ENCODE measurements at places on chromosomes 7 and 10.

DNA sequence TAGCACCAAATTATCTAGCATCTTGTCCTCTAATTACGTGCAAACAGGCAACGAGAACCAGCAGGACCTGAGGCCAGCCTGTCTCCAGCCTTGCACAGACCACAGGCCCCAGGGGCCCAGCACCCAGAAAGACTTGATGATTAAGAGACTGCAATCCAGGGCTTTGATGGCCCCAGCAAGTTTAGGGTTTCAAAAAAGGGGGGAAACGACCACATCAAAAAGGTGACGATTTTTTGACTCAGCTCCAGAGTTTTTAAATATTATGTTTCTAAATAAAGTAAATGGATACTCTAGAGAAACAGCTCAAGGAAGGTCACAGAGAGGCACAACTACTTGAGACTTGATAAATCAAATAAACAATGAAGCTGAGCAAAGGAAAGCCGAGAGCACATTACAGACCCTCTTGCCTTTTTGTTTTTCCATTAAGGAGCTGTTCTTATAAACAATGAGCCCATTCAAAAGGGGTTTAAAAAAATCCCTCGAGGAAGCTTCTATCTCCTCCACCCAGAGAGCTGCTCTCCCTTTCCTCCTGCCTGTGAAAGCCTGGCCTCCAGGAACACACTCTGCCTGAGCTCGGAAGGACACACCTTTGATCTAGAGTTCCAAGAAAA lies 44.1 kb downstream of the GLI3 start:
- no peak for DNase-seq

DNA sequence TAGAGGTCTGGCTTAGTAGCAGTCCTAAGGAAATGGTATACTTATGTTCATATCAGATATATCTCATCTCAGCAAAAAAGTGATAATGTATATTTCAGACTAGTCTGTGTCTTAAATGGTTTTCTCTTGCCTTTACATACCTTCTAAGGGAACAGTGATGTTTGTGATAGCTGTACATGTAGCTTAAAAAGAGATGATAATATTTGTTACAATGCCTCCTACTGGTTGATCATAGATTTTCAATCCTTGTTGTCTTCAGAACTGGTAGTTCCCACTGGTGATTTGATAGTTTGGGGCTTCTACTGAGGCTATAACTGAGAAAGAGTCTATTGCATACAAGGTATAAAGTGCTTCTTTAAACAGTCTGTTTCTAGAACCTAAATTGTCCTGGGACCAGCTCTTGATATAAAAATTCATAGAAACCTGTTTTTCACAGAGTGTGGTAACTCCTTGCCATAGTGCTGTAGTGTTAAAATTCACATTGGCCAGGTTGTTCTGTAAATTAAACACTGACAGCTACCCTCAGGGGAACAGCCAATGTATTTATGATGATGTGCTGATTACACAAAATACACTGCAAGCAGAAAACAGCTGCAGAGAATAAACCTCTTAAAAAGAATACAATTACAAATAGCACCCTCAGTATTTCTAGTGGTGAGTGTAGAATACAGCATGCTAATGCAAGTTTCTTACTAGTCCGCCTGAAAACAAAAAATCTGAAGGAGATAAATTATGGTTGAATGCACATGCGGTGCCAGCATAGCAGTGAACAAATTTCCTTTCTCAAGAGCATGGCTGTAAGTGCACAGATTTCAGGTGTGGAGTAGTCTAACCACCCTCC lies 90.3 kb downstream of the BTRC start:
- DNase-seq: no peak

- DNase-seq: no peak
Measured at GRCh38 chr7:149866779-149867447, 6.9 kb upstream of the ATP6V0E2 start.

- no peak for DNase-seq
Measured at GRCh38 chr10:124300224-124300623, 118.5 kb downstream of the OAT start.

DNA sequence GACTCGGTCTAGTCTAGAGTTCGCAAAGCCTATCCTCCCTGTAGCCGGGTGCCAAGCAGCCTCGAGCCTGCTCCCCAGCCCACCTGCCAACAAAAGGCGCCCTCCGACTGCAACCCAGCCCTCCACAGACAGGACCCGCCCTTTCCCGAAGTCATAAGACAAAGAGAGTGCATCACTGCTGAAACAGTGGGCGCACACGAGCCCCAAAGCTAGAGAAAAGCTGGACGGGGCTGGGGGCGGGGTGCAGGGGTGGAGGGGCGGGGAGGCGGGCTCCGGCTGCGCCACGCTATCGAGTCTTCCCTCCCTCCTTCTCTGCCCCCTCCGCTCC lies 622 bp upstream of the COL1A2 start:
- DNase-seq: no peak

GRCh38 chr7:98314469-98314868 lies 33.0 kb downstream of the BRI3 start:
- DNase-seq: no peak

DNA sequence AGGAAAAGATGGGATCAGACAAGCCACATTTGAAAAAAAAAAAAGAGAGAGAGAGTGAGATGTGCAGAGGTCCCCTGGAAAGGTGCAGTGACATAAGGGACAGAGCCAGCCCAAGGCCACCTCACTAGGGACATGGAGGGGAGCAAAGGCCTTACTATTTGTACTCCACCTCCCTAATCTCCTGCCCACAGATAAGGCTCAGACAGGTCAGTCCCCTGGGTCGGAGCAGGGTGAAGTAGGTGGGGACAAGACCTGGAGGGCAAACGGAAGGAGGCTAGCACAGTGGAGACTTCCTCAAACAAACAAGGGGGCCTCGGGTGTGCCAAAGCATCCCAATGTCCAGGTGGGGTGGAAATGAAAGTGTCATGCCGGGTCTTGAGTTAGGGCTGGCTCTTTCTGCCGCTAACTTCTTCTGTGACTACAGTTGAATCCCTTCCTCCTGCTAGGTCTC lies 7.0 kb downstream of the PRF1 start:
- DNase-seq: no peak

DNA sequence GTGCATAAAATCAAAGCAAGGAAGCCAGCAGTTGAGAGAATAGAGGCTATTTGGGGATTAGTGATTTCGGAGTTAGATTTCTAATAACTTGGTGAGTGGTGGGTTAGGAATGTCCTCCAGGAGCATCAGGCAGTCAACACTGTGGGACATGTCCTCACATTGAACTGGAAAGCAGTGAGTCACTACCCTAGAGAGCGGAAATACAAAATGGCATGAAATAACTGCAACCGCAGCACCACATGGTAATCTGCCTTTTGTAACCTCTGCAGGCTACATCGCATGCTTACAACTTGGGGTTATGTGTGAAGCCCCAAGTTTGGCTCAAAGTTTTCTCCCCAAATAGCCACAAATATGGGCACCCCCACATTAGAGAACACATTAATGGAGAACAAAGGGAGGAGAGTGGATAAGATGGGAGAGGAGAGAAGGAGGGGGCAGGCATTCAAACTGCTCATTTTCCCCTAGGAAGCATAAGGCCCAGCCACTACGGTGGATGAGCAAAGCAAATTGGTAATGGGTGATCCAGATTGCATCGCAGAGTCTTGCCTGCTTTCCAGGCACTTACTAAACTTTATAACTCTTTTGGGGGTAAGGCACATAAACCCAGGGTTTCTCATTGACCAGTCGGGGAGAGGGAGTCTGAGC lies 22.0 kb upstream of the SLF2 start:
- no peak for DNase-seq

DNA sequence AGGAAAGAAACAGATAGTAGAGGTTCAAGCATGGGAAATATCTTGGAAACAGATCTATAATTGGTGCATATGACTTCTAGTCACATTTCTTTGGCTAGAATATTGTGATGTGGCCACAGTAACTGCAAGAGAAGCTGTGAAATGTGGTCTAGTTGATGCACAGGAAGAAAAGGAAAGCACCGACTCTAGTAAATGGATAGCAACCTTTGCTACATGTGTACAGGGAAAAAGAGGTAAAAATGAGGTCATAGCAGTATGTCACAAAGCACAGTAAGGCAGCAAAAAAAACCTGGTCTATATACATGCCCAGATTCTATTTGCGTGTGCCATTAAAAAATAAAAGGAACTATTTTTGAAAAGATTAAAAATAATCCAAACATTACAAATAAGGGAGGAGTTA lies 102.6 kb upstream of the LRRN3 start:
- DNase-seq: no peak

DNA sequence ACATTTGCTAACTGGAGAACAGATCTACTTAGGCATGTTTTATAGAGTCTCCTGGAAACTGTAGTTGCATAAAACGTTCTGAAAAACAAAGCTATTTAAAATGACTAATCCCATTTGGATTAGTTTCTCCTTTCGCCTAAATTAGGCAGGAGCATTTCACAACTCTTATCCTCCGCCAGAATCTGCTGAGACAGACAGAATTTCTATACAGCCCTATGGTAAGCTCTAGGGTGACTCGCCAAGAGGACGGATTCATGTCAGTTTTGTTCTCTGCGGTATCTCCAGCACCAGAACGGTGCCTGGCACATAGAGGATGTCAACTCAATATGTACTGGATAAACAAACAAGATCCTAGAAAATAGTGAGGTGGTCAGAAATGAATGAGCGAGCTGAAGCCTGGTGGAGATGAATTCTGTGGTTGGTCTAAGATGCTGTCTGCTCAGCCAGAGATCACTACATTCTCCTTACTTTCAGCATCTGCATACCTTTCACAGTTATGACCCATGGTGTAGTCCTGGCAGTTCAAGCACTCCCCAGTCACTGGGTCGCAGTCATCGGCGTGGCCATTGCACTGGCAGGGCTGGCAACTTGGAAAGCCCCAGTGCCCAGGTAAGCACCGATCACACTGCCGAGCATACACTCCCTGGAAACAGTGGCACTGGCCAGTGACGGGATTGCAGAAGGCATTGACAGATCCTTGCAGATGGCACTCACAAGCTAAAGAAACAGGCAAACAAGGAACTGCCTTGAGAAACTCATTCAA lies 44.0 kb downstream of the LAMB1 start:
- no peak for DNase-seq

DNA sequence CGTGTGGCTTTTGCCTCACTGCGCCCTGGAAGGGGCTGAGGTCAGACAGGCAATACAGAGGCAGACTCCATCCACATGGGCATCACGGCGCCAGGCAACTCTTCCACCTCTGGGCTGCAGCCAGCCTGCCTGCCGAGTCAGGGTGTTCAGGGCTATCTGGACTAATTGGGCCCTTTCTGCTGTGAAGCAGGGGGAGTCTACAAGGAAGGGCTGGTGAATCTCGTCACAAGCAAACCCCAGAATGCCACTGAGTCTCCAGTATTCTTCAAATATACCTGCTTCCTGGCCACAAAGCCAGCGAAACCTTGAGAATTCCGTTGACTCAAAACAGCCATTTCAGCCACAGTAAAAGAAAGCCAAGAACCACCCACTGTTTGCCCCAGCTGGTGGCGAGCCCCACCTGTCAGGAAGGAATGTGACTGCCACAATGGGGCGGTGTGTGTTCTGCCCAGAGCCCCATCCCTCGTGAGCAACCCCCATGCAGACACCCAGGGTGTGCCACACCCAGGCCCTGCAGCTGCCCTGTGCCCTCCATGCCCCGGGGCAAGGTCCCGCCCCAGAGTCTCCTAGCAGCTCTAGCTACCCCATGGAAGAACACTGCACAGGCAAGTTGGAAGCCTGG lies 117.3 kb downstream of the FAM53B start:
- no peak for DNase-seq

GRCh38 chr7:2580636-2581035 lies 21.9 kb downstream of the IQCE start:
- DNase-seq: no peak

GRCh38 chr10:120048391-120048790 lies 155.9 kb downstream of the SEC23IP start:
- no peak for DNase-seq

- DNase-seq: peak; percentile 4
Measured at GRCh38 chr7:155644971-155645509, 579 bp downstream of the RBM33 start.

DNA sequence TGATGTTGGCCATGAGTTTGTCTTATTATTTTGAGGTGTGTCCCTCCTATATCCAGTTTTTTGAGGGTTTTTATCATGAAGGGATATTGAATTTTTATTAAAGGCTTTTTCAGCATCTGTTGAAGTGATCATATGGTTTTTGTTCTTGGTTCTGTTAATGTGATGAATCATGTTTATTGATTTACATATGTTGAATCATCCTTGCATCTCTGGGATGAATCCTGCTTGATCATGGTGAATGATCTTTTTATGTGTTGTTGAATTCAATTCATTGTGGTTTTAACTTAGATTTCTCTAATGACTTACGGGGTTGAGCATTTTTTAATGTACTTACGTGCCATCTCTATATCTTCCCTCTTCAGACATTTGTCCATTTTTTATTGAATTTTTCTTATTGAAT lies 22.9 kb downstream of the DLD start:
- no peak for DNase-seq

DNA sequence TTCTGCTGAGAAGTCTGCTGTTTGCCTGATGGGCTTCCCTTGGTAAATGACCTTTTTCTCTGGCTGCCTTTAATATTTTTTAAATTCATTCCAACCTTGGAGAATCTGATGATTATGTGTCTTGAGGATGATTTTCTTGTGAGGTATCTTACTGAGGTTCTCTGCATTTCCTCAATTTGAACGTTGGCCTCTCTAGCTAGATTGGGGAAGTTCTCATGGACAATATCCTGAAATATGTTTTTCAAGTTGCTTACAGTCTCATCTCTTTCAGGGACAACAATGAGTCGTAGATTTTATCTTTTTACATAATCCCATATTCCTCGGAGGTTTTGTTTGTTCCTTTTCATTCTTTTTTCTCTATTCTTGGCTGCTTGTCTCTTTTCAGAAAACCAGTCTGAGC lies 208.4 kb downstream of the KIF20B start:
- no peak for DNase-seq

GRCh38 chr7:27840760-27841364 lies 100.9 kb downstream of the TAX1BP1 start:
- no peak for DNase-seq

- DNase-seq: no peak
Measured at GRCh38 chr7:1679326-1679965, 9.4 kb downstream of the ELFN1 start.

DNA sequence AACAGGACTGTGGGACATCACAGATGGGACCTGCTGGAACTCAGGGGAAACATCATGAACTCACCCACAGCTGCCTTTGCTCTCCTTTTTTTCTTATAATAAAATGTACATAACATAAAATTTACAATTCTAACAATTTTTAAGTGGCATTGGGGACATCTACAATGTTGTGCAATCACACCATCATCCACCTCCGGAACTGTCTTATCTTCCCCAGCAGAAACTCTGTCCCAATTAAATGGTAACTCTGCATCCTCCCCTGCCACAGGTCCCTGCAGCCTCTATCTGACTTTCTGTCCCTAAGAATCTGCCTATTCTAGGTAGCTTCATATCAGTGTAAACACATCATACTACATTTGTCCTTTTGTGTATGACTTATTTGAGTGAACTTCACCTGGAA lies 19.4 kb upstream of the TMEM72 start:
- no peak for DNase-seq
